Psoas muscle (tissue), 8 donors: ENCODE measurements at places on chromosomes 6 and 20.

DNA sequence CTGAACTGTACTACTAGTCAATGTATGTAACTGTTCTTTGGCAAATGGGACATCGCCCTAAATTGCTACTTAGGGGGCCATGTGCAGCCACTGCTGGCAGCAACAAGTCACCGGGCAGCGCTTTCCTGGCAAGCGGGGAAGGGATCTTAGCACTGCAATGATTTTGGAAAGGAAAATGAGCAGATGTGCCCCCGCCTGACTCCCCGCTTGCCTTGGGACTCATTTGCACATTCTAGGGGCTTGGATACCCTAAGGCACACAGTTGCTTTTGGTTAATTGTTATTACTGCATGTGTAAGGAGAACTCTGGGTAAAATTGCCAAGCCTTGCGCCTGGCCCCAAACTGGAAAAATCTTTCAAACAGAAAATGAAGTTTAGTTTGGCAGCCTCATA is 32.2 kb downstream of the CD83 start:
- no peak for DNase-seq

- DNase-seq, result no peak
Observed at GRCh38 chr6:138645976-138646640, 127.5 kb upstream of the CCDC28A start.

- no peak for DNase-seq
Observed at GRCh38 chr6:62392291-62392690, 106.3 kb upstream of the KHDRBS2 start.

DNA sequence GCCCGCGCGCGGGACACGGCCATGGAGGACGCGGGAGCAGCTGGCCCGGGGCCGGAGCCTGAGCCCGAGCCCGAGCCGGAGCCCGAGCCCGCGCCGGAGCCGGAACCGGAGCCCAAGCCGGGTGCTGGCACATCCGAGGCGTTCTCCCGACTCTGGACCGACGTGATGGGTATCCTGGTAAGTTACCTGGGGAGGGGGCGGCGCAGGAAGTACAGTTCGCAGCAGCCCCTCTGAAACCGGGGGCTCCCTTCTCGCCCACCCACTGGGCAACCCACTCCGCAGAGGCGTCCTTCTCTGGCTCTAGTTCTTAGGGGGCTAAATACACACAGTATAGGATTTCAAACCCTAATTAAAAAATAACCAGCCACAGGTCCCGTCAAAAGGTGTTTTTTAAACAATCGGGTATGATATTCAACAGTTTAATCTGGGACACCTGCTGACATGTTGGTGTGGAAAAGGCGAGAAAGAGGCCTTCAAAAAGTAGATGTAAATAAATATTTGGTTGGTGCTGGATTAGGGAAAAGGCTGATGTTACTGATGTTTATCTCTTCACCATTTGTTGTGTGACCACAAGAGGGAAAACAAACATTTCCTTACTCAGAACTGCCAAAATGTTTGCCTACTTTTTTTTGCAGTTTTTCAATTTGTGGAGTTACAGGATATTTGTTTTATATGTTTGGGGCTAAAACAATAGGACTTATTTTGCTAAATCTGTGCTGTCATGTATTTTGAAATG is 577 bp downstream of the SASH1 start:
- DNase-seq, result no peak

DNA sequence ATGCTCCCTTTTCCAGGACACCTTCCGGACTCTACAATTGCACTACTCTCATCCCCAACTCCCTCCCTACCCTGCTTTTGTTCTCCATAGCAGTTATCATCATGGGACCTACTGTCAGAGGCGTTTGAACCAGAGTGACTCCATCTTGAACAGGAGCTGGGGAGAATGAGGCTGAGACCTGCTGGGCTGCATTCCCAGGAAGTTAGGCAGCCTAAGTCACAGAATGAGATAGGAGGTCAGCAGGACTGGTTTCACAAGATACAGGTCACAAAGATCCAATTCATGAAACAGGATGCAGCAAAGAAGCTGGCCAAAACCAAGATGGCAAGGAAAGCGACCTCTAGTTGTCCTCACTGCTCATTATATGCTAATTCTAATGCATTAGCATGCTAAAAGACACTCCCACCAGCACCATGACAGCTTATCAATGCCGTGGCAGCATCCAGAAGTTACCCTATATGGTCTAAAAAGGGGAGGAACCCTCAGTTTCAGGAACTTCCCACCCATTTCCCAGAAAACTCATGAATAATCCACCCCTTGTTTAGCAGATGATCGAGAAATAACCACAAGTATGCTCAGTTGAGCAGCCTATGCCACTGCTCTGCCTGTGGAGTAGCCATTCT is 15.6 kb downstream of the SLC13A3 start:
- no peak for DNase-seq

DNA sequence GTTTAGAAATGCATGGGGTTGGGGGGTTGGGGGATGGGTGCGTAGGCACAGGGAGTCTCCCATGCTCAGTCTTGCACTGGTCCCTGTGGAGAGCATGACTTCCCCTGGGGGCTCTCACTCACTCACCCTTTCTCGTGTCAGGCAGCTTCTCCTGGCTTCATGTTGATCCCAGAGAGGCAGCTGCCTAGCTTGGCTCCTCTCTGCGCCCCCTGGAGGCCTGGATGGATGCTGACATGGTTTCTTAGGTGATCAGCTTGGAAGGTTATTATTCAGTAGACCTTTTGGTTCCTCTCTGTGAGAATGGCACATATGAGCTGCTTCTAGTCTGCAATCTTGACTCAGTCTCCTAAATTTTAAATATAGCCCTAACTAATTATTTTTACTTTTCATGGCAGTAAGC is 109.3 kb upstream of the FAM83B start:
- no peak for DNase-seq

GRCh38 chr6:2771079-2771478 is 5.9 kb downstream of the WRNIP1 start:
- no peak for DNase-seq

DNA sequence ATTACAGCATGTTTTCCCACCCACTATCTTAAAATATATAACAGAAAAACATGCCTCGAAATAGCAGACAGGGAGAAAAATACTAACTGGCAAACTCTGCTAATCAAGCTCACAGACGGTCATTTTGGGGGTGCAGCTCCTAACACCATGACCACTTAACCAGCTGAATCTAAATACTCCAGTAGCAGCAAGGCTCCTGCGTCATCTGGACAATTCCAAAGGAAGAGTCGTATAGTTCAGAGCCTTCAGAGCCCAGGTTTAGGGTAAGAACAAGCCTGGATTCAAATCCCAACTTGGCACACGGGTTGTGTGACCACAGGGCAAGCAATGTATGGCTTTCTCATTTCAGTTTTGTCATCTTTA is 81.3 kb upstream of the COL21A1 start:
- no peak for DNase-seq

DNA sequence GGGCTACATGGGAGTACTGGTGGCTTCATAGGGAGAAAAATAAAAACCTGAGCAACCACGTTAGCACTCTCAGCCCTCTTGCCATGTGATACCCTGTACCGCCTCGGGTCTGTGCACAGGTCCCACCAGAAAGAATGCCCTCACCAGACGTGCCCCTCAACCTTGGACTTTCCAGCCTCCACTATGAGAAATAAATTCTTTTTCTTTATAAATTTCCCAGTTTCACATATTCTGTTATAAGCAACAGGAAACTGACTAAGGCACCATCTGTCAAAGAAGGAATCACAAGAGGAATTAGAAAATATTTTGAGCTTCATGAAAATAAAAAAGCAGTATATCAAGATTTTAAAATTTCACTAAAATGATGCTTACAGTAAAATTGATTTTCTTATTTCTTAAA is 168.4 kb upstream of the BMP5 start:
- no peak for DNase-seq

DNA sequence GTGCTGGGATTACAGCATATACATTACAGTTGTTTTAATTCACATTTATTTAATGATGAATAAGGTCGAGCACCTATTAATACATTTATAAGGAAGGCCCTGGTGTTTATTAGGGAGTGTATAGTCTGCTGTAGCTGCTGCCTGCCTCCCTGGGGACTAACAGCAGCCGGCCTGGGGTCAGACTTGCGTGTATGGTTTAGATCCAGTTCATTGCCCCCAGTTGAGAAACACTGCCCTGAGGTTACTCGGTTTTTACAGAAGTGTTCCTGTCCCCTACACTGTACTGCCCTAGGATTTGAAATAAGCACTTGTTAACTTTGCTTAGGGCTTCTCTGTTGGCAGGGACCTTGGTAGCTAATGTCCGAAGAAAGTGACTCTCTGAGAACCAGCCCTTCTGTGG is 4.0 kb downstream of the TTPAL start:
- no peak for DNase-seq

GRCh38 chr20:19758501-19759331 is 658 bp downstream of the RIN2 start:
- peak; percentile 81 for DNase-seq

DNA sequence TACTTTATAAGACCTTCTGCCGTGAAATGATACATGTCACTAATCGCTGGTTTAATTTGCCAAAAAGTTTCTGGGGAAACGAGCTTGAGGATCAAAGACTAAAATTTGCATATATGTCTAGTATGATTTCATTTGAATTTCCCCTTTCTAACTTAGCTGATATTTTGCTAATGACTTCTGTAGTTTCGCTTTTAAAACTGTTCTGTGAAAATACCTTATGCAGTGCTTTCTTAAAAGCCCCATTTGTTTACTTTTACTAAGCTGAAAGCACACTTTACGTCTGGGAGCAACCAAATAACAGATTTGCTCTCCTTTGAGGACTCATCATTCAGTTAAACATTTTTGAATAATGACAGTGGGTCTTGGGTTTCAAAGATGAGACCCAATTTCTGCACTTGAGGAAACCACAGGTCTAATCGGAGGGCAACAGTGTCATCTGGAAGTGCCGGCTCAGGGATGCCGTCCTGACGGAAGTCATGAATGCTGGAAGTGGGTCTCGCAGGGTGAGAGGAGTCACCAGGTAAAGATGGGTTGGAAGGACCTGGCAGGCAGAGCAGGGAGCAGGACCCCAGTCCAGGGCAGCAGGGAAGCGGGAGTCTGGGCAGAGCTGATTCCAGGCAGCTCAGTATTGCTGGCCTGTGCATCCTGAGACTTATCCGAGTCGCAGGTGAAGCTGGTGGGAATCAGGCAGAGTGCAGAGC is 33.2 kb downstream of the PLEKHG1 start:
- no peak for DNase-seq

DNA sequence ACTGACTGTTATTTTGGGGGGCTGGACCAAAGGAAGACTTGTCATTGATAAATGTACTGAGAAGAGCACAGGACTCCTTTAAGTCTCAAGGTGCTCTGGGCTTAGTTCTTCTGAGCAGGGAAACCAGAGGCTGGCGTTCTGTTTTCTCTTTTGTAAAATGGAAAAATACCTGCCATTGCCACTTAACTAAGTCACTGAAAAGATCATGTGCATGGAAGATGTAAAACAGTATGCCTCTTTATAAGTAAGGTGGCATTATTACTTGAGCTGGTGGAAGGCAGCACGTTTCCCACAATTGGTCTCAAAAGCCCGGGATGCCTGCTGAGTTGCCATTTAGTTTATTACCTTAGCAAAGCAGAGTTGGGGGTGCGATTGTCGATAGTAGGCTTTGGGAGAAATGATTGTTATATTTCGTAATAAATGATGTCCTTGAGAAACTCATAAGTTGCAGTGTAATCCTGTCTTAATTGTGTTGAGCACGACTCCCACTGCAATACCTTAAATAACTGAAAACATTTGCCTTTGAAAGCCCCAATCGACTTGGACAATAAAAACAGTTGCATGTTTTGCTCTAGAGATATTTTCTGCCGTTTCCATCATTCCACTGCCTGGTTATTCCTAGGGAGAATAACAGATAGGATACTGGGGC is 3.6 kb downstream of the JARID2 start:
- no peak for DNase-seq

DNA sequence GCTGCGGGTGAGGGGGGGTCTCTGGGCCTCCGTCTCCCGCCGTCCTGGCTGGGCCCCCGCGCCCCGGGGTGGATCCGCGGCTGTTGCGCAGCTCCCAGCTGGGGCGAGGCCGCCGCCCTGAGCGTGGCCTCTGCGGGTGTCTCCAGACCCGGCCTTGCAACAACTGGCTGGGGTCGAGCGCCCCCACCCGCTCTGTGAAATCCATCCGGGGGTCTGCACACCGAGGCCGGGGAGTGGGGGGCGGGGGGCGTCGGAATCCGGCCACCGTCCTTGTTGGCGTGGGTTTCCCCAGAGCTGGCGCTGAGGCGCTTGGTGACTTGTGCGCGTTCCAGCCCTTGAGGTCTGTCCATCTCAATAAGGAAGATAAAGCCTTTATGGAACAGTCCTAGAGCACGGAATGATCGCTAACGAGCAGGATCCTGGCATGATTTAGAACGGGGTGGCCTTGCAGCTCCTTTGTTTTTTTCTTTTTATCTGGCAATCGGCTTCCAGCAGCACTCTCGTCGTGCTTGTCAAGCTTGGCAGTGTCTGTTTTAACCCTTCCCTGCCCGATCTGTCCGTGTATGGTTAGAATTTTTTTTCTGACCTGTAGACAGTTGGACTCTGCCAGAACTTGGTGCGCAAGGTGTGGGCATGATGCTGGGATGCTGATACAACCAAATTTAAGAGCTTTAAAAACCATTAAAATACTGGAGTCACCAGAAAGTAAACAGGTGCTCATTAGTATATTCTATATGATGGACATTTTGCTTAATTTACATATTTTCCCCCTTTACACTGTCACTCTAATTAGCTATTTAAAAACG is 675 bp downstream of the DSTN start:
- peak; percentile 56 for DNase-seq

GRCh38 chr6:43790031-43790430 is 20.0 kb downstream of the VEGFA start:
- peak; percentile 78 for DNase-seq

DNA sequence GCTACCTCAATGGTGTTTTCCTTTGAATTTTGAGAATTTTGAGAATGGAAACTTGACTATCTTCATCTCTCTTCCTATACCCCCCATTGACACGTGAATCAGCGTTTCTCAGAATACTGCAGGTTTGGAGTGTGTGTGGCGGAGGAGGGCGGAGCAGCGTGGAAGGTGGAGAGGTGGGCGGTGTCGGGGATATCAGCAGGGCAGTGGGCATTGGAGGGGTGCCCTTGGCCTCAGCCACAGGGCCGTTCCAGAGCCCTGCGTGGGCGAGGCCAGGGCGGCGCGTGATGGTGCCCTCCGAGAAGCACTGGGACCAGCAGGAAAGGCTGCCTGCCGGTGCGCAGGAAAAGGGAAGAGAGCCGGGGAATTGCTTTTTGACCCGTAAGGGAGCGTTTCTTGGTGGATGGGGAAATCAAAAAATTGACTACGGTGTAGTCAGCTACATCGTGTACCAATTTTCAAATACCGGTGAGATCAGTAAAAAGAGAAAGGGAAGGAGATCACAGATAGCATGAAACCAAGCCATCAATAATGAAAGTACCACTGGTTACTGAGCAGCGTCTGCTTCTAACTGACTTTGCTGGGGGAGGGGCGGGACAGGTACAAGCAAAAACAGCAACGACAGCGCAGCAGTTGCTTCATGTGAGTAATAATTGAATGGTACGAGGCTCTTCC is 82.7 kb upstream of the DUSP22 start:
- no peak for DNase-seq
